HEK293T (cell line): ENCODE measurements at places on chromosomes 16 and 17.

DNA sequence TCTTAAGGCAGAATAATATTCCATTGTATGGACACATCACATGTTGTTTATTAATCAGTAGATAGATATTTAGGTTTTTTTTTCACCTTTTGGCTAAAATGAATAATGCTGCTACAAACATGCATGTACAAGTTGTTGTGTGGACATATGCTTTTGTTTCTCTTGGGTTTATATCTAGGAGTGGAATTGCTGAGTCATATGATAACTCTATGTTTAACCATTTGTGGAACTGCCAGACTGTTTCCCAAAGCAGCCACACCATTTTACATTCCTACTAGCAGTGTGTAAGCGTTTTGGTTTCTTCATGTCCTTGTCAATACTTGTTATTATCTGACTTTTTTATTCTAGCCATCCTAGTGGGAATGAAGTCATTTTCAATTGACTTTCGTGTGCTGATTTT, 21.3 kb downstream of the CYLD start:
- no peak for DNase-seq

DNA sequence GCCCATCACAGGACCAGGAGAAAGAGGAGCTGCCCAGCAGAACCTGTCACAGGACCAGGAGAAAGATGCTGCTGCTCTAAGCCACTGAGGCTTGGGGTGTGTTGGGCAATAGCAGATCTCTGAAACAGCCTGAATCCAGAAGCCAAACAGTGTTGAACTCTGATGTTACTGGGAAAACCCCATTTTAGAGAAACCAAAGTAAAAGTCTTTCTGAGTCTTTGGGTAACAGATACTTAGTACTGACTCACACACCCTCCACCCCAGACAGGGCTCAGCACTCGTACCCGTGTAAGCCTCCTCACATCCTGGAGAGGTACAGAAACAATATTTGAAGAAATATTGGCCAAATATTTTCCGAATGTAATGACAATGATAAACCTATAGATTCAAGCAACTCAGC, 82.8 kb upstream of the GNG13 start:
- DNase-seq: no peak

DNA sequence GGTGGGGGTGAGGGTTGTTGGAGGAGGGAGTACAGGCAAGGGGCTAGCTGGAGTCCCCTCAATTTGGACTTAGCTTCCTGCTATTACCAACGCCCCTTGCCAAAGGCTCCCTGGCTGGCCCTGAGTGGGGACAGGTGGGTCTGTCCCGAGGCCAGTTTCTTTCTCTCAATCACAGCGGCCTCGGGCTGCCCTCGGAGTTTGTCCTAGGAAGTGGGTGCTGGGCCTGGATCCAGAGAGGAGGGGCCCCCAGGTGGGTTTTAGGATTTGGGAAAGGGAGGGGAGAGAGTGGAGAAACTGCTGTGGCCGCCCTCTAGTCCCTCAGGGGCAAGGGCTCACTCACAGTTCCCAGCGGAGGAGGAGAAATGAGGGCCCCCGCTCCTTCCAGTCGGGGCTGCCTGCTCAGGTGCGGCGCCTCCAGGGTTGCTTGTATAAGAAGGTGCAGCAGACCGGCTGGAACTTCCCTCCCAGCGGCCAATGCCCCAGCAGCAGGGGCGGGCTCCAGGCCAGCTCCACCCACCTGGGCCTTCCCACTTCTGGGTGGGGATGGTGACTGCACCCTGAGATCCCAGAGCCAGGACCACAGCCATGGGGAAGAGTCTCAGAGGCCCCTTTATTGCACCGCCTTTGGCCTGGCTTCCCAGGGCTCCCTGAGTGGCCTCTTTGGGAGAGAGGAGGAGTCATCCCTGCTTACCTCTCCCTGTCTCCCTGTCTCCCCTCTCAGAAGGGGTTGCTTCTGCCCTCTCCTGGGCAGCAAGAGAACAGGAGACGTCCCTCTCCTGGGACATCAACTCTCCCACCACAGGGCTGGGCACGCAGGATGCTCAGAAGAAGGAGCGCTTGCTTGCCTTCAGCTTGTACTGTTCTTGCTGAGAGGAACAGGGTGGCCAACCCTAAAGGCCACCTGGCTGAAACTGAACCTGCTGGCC, 112.0 kb upstream of the SMURF2 start:
- peak; percentile 82 for DNase-seq

DNA sequence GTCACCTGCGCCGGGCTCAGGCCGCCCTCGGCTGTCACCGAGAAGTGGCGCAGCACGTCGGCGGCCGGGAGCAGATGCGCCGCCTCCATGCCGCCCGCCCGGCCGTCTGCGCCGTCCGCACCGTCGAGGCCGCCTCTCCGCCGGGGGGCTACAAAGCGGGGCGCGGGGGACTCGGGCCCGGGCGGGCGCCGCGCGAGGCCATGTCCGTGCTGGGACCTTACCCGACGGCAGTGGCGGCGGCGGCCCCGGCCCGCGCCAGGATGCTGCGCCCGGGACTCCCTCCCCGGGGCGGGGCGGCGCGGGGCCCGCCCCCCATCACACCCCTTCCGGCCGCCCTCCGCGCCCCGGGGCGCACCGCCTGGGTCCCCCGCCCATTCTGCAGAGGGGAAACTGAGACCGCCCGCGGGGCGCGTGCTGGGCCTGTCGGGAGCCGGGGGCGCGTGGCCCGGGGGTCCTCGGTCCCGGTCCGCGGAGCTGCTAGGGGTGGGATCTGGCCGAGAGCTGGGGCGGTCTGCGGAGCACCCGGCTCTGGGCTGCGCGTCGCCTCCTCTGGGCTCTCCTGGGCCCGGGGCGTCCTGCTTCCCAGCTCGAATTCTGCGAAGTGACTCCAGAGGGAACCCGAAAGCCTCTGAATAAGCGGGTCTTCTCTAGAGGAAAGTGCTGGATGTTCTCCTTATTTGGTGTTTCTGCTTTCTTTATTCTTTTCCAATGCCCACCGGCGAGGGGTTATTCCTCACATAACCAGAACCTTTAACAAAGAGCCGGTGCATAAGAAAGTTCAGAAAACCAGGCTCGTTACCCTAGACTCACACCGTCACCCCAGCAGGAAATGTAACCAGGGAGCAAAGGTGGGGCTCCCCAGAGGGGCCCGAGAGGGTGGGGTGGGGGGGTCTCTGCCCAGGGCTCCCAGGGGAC, at the start of gene ATP2A3:
TSS of gene ATP2A3 (minus strand) at position 235 of the 915 bp plus-strand sequence. CDS start at position 89, 146 bp downstream.
- DNase-seq: no peak
